ENCODE measurements at places on chromosomes 2 and 18. TPM values are rescaled to one million over a fixed set of nuclear protein-coding genes. Genes with fewer than 3 reads are reported as not detected.

- no peak for DNase-seq
These were observed 36.2 kb upstream of the DNMT3A start for GRCh38 chr2:25377822-25378421.

GRCh38 chr18:62069556-62069955 is 117.3 kb downstream of the PIGN start:
- no peak for DNase-seq

- no peak for DNase-seq
These were observed 88.5 kb upstream of the TACR1 start for GRCh38 chr2:75287624-75288316.

The SANBR gene
- 5.6 TPM for total RNA-seq

DNA sequence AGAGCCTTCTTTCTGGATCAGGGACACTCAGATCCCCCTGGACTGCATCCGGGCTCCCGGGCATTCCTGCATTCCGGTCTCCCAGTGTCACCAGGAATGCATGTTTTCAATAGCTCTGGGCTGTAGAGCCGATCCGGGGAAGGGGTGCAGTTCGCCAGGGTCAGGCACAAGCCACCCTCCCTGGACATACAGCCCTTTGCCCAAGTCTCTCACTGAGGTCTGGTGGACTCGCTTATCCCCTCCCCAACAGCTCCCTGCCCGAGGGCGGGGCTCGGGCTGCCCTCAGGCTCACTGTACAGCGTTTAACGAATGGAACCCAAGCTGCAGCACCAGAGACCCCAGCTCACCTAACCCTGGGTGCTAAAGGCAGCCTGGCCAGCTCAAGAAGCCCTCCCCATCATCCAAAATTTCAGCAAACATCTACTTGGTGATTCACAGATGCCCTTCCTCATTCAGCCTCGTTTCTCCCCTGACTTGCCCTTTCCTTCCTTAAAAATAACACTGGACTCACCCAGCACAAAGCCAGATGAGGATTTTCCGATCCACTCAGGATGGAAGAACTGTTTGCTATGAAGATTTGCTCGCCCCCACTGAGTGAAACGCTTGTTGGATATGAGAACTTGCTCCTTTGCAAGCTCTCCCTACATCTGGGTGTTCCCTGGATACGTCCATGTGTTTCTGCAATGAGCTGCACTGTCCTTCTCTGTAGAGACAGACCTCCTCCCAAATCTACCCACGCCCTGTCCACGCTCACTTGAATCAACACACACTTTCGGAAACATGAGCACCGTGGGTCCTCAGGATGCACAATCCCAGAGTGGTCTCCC is 58.1 kb downstream of the PXDN start:
- DNase-seq, result no peak

GRCh38 chr18:30352551-30353168 is 689.9 kb downstream of the DSC3 start:
- DNase-seq, result no peak

- no peak for DNase-seq
These were observed 70.5 kb upstream of the IGFBP5 start for GRCh38 chr2:216765761-216766262.

The COL3A1 gene
- total RNA-seq, result not detected

- no peak for DNase-seq
These were observed 40.1 kb upstream of the TAF1B start for GRCh38 chr2:9803023-9803805.

- DNase-seq, result no peak
These were observed 9.5 kb upstream of the TNS1 start for GRCh38 chr2:218012284-218012683.

DNA sequence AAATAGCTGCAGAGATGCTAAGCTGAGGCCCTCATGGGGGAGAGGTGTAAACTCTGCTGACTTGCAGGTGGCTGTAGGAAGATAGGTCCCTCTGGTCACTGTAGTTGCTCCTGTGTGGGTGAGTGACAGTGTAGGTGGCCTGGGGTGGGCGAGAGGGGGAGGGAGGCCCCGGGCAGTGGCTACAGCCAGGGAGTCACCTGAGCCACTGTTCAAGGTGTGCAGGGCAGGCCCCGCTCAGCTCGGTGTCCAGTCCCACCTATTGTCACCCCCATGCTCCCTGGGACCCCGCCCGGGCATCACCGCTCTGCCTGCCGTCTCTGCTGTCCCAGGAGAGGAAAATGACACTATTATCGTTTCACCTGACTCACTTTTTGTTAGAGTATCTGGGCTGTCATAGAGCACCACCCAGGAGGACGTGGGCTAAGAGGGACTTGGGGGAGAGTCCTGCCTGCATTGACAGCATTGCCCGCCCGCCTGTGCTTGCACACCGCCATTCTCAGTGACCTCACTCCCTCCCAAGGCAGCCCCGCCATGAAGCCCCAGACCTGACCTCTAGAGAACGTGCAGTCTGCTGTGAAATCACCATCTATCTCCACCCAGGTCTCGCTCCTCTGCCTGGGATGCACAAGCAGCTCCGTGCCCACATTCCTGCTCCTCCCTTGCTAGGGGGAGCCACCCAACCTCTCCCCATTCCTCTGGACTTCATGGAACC is 29.2 kb downstream of the COPS9 start:
- no peak for DNase-seq

DNA sequence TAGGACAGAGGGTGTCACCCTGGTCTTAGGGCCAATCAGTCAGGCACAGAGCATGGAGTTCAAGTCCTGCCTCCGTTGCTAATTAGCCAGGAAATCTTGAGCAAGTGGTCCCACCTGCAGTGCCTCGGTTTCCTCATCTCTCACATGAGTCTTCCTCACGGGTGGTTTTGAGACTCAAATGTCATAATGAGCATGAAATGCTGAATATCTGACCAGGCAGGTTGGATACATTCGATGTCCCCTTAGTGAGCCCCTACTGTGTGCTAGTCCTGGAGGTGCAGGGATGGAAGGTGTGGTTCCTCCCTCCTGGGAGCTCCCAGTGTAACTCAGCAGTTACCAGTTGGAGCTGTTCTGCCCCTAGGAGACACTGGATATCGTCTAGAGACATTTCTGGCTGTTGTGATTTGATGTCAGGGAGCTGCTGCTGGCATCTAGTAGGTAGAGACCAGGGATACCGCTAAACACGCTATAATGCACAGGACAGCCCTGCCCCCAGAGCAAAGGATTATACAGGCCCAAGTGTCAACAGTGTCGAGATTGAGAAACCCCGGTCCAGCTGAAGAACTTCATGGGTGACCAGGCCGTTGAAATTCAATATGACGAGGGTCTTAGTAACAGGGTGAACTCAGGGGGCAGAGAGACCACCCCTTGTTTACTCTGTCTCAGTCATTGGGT is 118.5 kb upstream of the TWIST2 start:
- DNase-seq, result no peak

DNA sequence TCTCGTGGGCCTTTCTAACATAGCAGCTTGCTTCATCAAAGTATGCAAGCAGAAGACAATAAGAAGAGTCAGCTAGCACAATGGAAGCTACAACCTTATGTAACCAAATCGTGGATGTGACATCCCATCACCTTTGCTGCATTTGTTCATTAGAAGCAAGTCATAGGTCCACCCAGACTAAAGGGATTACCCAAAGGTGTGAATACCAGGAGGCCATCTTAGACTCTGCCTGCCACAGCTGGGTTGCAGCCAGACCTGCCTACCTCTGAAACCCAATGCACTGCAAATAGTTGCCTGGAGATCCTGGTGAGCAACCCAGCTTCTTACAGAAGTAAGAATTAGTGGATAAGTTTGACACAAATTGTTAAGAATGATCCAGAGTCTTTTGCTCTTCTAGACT is 10.6 kb downstream of the SLC1A4 start:
- no peak for DNase-seq

DNA sequence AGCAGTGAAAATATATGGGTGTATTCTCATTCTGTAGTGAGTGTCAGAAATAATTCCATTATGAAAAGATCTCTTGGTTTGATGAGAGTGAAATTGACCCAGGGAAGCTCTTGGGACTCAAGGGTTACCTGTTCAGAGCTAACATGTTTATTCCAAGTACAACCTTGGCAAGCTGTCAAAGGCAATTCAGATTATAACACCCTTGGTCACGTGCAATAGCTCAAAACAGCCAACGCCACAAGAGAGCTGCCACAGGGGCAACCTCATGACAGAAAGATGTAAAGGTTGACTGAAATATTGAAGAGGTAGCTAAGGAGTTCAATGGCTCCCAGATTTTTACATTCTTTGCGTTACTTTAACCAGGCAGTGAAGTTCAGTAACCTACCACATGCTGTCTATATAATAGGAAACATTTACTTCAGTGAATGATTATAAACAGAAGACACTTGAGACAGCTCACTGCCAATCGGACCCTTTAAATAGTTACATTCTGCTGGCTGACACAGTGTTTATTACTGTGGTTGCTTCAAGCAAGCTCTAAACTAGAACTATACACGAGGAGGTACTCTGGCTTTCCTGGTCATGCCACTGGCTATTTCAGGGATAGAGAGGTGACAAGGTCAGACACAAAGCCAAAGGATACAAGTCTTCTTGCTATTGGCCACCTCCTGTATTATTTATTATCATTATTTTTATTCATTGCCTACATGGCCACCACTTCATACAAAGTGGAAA is 187.3 kb downstream of the PID1 start:
- DNase-seq, result no peak

The C1GALT1C1L gene
- total RNA-seq, result not detected

- DNase-seq, result no peak
These were observed 124.9 kb downstream of the PRKCE start for GRCh38 chr2:45776160-45776955.

DNA sequence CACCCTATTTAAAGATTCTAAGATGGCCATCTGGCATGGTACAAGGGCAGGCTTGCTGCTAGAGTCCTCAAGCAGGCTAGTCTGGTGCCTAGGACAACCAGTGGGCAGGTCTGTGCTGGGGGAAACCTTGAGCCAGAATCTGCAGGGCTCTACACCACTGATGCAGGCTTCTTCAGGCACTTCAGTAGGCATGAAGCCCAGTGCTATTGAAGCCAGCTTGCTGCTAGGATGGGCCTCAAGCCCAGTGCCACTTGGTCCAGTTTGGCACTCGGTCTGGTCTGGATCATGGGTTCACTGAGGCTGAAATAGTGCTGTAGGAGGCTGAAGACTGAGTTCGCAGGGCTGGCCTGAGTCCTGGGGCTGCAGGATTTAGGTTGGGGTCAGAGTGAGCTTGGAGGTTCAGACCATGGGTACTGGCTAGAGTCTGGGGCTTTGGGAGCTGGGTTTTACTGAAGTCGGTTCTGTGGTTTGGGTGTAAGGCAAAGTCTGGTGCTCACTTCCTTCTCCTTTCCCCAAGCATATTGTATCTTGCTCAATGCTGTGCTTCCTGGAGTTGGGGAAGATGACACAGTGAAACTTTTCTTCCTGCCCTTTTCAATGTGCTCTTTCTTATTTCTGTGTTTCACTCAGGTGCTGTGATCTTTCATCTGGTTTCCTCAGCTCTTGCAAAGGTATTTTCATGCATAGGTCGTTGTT is 41.2 kb downstream of the SP100 start:
- no peak for DNase-seq

GRCh38 chr2:25303633-25304236 is 38.0 kb downstream of the DNMT3A start:
- no peak for DNase-seq

The ECEL1 gene
- total RNA-seq, result not detected

DNA sequence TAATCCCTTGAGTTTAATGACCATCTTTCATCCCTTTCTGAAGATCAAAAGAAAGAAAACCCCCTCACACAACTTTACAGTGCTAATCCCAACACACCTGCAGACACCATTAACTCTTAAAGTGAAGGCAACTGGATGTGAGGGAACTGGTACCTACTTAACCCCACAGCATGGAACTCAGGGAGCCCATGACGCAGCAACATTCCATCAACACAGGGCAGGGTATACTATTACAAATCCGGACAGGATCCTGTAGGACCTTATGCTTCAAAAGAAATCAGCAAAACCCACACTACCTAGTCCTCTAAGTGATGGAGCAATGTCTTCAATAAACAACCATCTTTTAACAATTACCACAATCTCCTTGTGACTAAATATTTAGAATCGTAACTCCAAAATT is 78.6 kb downstream of the FARSB start:
- DNase-seq, result no peak

DNA sequence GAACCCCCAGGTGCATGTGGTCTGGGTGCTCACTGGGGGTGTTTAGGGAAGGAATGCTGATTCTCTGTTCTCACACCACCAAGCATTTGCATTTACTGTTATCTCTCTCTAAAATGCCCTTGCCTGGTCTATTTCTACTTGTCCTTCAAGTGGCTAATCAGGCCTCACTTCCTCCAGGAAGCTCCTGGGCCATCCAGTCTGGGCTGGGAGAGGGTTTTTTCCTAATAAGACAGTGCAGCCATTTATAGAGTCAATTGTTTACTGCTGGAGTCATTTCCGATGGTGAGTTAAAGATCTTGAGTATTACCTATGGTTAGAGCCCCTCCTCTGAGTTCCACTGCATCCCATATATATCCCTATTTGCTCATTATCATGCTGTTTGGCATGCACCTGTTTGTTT is 25.2 kb upstream of the ITGA6 start:
- DNase-seq, result no peak

The CYB5A gene
- 44.5 TPM for total RNA-seq

The HK2 gene
- 84.5 TPM for total RNA-seq

GRCh38 chr2:132909427-132909826 is 239.4 kb upstream of the LYPD1 start:
- DNase-seq, result no peak

The NETO1 gene
- total RNA-seq, result not detected

DNA sequence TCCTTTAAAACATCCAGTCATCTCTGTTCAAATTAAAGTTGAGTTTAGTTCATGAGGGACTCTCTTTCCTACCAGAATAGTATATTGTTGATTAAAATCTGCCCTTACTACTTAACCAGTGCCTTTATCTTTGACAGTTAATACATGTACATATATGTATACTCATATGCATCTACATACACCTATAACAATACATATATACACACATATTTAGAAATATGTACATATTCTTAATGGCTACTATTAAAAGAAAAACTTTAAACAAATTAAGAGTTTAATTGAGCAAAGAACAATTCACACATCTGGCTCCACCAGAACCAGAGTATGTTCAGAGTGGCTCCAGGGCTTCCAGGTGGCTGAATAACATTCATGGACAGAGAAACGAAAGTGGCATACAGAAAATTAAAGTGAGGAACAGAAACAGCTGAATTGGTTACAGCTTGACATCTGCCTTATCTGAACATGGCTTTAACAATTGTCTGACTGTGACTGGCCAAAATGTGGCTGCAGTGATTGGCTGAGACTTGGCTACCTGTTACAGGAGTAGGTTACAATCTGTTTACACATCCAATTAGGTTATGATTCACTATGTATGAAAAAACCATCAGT is 38.8 kb downstream of the ZNF519 start:
- DNase-seq, result no peak

The IGFBP2 gene
- 0.14 TPM for total RNA-seq

- no peak for DNase-seq
These were observed at the start of gene CAPG for GRCh38 chr2:85409845-85410583. CAPG (minus strand) TSS chr2:85410366; CDS start chr2:85402145, 8,221 bp downstream.
